Large intestine (tissue), 12 donors: ENCODE measurements at places on chromosomes 12 and 14. TPM values are rescaled to one million over a fixed set of nuclear protein-coding genes. Genes with fewer than 3 reads are reported as not detected.
A peak's percentile ranks its signal among the peaks of the same experiment; 100 is the strongest.

PPP1R1A gene
- polyA plus RNA-seq, result 17.2 TPM

MYBPC1 gene
- 4.0 TPM for polyA plus RNA-seq

VPS37B gene
- 26.5 TPM for polyA plus RNA-seq

MUCL1 gene
- not detected for polyA plus RNA-seq

HOXC6 gene
- polyA plus RNA-seq, result 13.6 TPM

AKAP6 gene
- 8.5 TPM for polyA plus RNA-seq

GRCh38 chr12:117060246-117060928 is 38.8 kb downstream of the TESC start:
- no peak for DNase-seq
- H3K27me3 ChIP-seq, result peaks cover 14% of the 10 kb centered on the region
- no peak overlapping the region for H3K4me3 ChIP-seq
- H3K4me1 ChIP-seq, result peaks cover 4% of the 10 kb centered on the region
- H3K36me3 ChIP-seq, result no peaks in the 10 kb centered on the region

- no peaks in the 10 kb centered on the region for H3K4me1 ChIP-seq
- H3K36me3 ChIP-seq, result no peaks in the 10 kb centered on the region
- H3K27ac ChIP-seq, result no peak overlapping the region
- no peak overlapping the region for H3K4me3 ChIP-seq
- no peak for DNase-seq
- no peaks in the 10 kb centered on the region for H3K27me3 ChIP-seq
These were observed 101.7 kb upstream of the CLEC14A start for GRCh38 chr14:38357557-38357956.

- DNase-seq, result peak; percentile 82
- peaks cover 38% of the 10 kb centered on the region for H3K4me1 ChIP-seq
- peak overlapping the region; percentile 95 for H3K27ac ChIP-seq
These were observed 1.0 kb downstream of the HIP1R start for GRCh38 chr12:122836027-122836921.

DNA sequence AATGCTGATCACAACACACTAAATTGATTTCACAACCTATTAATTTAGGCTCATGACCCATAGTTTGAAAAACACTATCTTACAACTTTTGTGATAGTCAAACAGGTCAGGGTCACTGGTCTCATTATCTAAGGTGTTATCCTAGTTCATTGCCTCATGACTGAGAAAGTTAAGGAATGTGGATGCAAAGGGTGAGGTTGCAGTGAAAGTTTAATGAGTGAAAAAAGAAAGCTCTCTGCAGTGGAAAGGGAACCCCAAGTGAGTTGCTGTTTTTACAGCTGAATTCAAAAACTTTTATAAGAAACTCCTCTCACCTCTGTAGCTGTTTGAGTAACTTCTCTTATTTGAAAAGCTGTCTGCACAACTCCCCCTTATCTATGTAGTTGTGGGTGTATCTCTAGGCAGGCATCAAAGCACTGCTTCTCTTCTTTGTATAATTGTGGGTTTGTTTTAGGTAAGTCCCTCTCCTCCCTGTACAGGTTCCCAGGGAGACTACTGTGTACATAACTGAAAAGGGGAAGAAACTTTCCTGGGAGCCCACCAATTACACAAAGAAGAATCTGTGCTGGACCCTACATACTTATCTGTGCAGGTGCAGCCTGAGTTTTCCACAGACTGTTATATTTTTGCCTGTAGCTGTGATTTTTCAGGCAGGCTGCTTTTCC is 18.9 kb downstream of the DNAL1 start:
- H3K27ac ChIP-seq, result no peak overlapping the region
- no peaks in the 10 kb centered on the region for H3K4me1 ChIP-seq
- no peak for DNase-seq
- H3K4me3 ChIP-seq, result no peak overlapping the region
- H3K36me3 ChIP-seq, result peaks cover 5% of the 10 kb centered on the region
- H3K27me3 ChIP-seq, result no peaks in the 10 kb centered on the region

- peaks cover 17% of the 10 kb centered on the region for H3K4me1 ChIP-seq
- peaks cover 32% of the 10 kb centered on the region for H3K36me3 ChIP-seq
These were observed 77.7 kb downstream of the MAP3K9 start for GRCh38 chr14:70731447-70732239.

- DNase-seq, result no peak
- no peak overlapping the region for H3K4me3 ChIP-seq
- no peaks in the 10 kb centered on the region for H3K27me3 ChIP-seq
These were observed 1.6 kb downstream of the ERC1 start for GRCh38 chr12:992647-993046.

GRCh38 chr12:72075891-72076557 is 137.4 kb downstream of the TPH2 start:
- no peak overlapping the region for H3K4me3 ChIP-seq
- H3K27me3 ChIP-seq, result no peaks in the 10 kb centered on the region
- no peak for DNase-seq
- no peak overlapping the region for H3K27ac ChIP-seq

DNA sequence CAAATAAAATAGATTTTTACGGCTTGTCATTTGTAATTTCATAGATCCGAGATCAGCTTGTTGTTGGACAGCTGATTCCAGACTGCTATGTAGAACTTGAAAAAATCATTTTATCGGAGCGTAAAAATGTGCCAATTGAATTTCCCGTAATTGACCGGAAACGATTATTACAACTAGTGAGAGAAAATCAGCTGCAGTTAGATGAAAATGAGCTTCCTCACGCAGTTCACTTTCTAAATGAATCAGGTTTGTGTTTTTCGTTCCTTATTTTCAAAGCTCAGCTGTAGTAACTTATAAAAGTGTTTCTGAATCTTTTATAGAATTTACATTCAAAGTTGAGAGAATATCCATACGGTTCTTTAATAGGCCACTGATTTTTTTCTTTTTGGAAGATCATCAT is 89.1 kb downstream of the LRRK2 start:
- no peaks in the 10 kb centered on the region for H3K36me3 ChIP-seq
- DNase-seq, result no peak
- H3K27me3 ChIP-seq, result no peaks in the 10 kb centered on the region
- H3K4me1 ChIP-seq, result no peaks in the 10 kb centered on the region
- no peak overlapping the region for H3K27ac ChIP-seq

- no peaks in the 10 kb centered on the region for H3K36me3 ChIP-seq
- no peak for DNase-seq
- peaks cover 30% of the 10 kb centered on the region for H3K4me1 ChIP-seq
- H3K27ac ChIP-seq, result peak overlapping the region; percentile 35
- peaks cover 66% of the 10 kb centered on the region for H3K27me3 ChIP-seq
These were observed 1.8 kb downstream of the FLRT2 start for GRCh38 chr14:85531587-85532373.

DNA sequence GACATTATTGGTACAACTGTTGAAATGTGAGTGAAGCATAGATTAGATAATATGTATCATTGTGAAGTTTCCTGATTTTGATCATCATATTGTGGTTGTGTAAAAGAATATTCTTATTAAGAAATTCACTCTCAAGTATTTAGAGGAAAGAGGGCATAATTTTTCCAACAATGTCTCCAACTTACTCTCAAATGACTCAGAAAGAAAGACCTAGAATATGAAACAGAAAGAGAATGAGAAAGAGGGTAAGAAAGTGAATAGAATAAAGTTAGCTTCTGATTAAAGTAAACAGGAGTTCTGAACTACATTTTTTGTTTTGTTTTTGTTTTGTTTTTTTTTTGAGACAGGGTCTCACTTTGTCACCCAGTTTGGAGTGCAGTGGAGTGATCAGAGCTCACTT is 123.0 kb downstream of the CPNE8 start:
- no peaks in the 10 kb centered on the region for H3K4me1 ChIP-seq
- H3K4me3 ChIP-seq, result no peak overlapping the region
- no peaks in the 10 kb centered on the region for H3K36me3 ChIP-seq
- no peaks in the 10 kb centered on the region for H3K27me3 ChIP-seq
- H3K27ac ChIP-seq, result no peak overlapping the region
- DNase-seq, result no peak

GRCh38 chr12:46149079-46149464 is 119.8 kb downstream of the SLC38A1 start:
- DNase-seq, result peak; percentile 18
- no peak overlapping the region for H3K4me3 ChIP-seq
- H3K27me3 ChIP-seq, result no peaks in the 10 kb centered on the region
- H3K4me1 ChIP-seq, result peaks cover 3% of the 10 kb centered on the region
- no peak overlapping the region for H3K27ac ChIP-seq
- H3K36me3 ChIP-seq, result no peaks in the 10 kb centered on the region

DNA sequence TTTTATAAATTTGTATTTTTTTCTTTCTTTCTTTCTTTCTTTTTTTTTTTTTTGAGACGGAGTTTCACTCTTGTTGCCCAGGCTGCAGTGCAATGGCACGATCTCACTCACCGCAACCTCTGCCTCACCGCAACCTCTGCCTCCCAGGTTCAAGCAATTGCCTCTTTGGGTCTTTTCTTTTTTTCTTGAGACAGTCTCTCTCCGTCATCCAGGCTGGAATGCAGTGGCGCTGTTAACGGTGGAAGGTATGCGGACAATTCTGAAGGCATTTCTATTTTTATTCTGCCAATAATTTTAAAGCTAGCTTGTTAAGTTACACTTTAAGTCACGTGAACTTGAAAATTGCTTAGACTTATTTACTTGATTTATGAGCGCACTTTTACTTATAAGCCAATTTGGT is 8.8 kb upstream of the PHC1 start:
- no peaks in the 10 kb centered on the region for H3K27me3 ChIP-seq
- no peak overlapping the region for H3K4me3 ChIP-seq
- DNase-seq, result no peak
- H3K36me3 ChIP-seq, result no peaks in the 10 kb centered on the region
- H3K27ac ChIP-seq, result no peak overlapping the region
- H3K4me1 ChIP-seq, result no peaks in the 10 kb centered on the region

DNA sequence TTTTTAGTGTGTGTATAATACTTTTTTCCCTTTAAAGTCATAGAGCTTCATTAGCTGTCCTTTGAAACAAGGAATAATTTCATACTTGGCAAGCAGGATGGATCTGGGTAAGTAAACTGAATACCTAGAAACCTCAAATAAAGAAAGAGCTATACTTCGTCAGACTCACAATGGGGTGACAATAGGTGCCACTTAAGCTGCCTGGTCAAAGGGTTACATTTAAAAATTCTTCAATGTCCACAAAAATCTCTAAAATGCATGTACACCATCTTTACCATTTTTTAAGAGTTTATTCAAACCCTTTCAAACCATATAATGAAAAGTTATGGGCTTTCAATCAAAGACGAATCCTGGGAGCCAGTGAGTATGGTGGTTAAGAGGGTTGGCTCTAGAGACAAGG is 3.1 kb downstream of the GIT2 start:
- no peaks in the 10 kb centered on the region for H3K27me3 ChIP-seq
- no peak overlapping the region for H3K27ac ChIP-seq
- H3K4me3 ChIP-seq, result no peak overlapping the region
- peaks cover 7% of the 10 kb centered on the region for H3K4me1 ChIP-seq
- H3K36me3 ChIP-seq, result peaks cover 27% of the 10 kb centered on the region
- DNase-seq, result no peak

GRCh38 chr12:50117057-50117622 is 5.1 kb downstream of the COX14 start:
- H3K4me1 ChIP-seq, result peaks cover 19% of the 10 kb centered on the region
- no peak overlapping the region for H3K27ac ChIP-seq
- no peak overlapping the region for H3K4me3 ChIP-seq
- peaks cover 31% of the 10 kb centered on the region for H3K36me3 ChIP-seq
- no peaks in the 10 kb centered on the region for H3K27me3 ChIP-seq

DNA sequence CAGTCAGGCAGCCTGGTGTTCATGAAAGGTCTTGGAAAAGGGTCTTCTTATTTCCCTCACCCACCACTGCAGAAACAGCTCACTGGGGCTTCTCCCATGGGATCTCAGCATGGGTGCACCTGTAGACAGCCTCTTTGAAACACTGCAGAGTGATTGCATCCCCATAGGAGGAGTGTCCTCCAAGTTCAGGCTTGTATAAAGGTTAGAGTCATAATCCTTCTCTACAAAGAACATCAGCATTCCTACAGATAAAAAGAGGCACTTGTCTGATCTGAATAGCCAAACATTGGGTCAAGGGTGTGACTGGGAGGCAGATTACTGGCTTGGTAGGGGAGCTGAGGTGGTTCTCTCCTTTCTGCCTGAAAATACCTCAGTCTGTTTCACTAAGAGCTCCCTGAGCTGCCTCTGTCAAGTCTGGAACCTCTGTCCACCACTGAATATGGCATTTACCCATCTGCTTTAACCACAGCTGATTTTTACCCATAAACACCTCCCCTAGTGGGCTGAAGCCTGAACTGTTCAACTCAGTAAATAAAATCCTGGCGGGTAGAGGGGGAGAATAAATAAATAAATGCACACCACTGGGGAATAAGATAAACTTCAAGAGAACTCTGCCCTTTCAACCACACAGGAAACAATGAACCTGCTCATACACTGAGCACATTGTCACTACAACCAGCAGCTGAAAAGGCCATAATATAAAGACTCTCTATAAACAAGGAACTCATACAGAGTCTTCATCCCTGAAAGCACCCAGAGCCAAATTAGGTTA is 120.7 kb upstream of the SCAF11 start:
- peak overlapping the region; percentile 52 for H3K27ac ChIP-seq
- no peaks in the 10 kb centered on the region for H3K36me3 ChIP-seq
- DNase-seq, result peak; percentile 32
- no peak overlapping the region for H3K4me3 ChIP-seq
- H3K4me1 ChIP-seq, result peaks cover 18% of the 10 kb centered on the region

GRCh38 chr12:57795354-57795753 is 12.8 kb downstream of the TSFM start:
- H3K27ac ChIP-seq, result no peak overlapping the region
- no peak for DNase-seq

DNA sequence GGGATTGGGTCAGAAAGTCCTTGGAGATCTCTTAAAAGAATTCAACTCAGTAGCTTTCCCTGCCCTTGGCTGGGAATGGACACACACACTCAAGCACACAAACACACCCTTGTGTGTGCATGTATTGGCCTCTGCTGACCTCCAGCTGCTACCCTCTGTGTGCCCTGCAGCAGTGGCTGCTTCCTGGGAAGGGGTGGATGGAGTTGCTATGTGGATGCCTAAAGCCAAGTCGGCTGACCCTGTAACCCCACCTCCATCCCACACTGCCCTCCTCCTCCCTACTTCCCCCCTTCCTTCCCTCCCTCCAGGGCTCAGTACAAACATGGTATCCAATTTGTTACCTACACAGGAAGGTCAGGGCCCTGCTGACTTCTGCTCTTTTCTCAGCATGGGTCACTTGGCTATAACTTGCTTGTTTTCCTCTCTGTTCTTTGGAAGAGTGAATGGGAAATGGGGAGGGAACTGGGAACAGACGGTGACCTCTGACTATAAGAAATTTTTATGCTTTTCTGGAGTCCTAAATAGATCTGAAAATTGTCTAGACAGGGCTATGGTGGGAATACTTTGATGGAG is 351.6 kb upstream of the TBX3 start:
- no peak overlapping the region for H3K27ac ChIP-seq
- no peak for DNase-seq
- H3K27me3 ChIP-seq, result no peaks in the 10 kb centered on the region
- no peak overlapping the region for H3K4me3 ChIP-seq
- H3K36me3 ChIP-seq, result no peaks in the 10 kb centered on the region
